Inflammatory macrophage treated with lipopolysaccharide for 4 hours (primary cell): ENCODE measurements at places on chromosomes 4 and X.

GRCh38 chr4:181870326-181870725, 372.9 kb upstream of the TENM3 start:
- DNase-seq, result no peak

DNA sequence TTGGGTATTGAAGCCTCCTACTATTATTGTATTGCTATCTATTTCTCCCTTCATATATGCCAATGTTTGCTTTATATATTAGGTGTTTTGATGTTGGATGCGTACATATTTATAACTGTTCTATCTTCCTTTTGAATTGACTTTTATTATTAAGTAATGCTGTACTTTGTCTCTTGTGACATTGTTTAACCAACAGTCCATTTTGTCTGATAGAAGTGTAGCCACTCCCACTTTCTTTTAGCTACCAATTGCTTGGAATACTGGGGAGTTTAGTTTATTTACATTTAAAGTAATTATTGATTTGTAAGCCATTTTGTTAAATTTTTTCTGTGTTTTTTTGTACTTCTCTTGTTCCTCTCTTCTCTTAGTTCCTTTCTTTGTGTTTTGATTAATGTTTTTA, 195.9 kb downstream of the GC start:
- DNase-seq, result no peak

DNA sequence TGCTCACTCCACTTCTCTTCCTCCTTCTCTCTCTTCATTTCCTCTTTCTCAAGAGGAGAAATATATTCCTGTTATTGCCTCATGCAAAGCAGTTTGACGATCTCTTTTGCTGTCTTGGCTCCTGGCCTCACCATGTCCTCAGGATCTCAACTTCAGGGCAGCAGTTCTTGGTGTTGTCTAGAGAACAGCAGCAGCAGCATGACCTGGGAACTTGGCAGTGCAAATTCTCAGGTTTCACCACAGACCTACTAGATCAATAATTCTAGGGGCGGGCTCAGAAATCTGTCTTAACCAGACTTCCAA, 193.4 kb upstream of the EDNRA start:
- no peak for DNase-seq

GRCh38 chr4:73615613-73616012, 4.6 kb downstream of the RASSF6 start:
- DNase-seq, result no peak

- DNase-seq, result peak; percentile 73
These were observed 46.7 kb downstream of the MAOB start for GRCh38 chrX:43835559-43835958.

GRCh38 chr4:153450544-153450917, 15.6 kb upstream of the TMEM131L start:
- no peak for DNase-seq

DNA sequence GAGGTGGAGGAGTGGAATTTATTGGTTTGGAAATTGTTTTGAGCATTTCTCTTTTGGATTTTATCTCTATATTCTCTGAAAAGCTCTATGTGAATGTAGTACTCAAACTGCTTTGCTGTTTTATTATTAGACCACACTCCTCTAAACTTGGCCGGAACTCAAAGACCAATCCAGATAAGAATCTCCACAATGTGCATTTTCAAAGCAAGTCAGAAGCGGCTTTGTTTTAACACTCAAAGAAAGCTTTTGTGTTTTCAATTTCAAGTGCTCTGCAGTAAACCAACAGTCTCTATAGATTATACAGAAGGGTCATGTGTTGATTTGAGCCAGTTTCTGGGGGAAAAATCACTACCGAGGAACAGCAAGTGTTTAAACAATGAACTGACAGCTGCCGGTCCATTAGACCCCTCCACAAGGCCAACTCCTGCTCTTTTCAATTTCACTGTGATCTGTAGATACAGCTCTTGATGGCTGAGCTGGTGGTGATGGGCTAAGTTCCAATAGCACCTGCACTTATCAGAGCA, 79.4 kb downstream of the FTHL17 start:
- no peak for DNase-seq

DNA sequence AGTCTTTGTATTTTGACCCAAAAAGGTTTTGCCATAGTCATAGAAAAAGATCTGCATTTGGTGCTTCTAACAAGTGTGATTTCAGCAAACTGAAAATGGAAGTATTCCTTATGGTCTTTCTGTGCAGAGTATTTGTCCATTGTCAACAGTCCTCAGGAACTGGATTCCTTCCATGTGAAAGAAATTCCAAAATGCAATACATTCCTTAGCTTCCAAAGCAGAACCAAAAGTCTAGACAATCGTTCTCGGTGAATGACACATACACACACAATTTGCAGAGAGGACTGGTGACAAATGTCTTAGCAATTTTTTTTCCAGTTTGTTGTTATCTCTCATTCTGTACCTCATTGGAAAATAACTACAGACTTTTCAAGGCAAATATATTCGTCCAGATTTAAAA, 562.2 kb upstream of the SLIT2 start:
- no peak for DNase-seq

GRCh38 chr4:2830632-2831610, 12.7 kb upstream of the ADD1 start:
- no peak for DNase-seq
